NCI-H1694 (cell line): ENCODE measurements at places on chromosomes 5 and 9.

GRCh38 chr5:100706776-100707175 is 171.6 kb downstream of the FAM174A start:
- no peak for DNase-seq

- DNase-seq = no peak
These were observed 52.7 kb upstream of the UBTD2 start for GRCh38 chr5:172336264-172336663.

- DNase-seq = peak; percentile 23
These were observed 23.1 kb downstream of the PRELID2 start for GRCh38 chr5:145811834-145812625.

- DNase-seq = no peak
These were observed 195.5 kb downstream of the DRD1 start for GRCh38 chr5:175248416-175248905.

DNA sequence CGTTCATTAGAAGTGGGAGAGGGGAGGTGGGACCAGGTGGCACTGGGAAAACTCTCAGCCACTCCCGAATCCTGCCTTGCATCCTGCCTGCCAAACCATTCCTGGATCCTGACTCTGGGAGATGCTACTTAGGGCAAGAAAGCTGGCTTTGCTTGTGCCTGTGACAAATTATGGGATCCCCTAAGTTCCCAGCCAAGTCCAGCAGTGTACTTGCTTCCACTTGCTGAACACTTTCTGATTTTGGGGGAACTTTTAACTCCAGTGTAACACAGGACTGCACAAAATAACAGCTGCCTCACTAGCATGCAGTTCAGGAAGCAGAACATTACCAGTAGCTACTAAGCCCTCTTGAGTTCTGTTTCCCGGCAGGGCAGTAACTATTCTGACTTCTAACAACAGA is 12.5 kb upstream of the NKX2-5 start:
- no peak for DNase-seq
